ENCODE measurements at places on chromosomes 1 and 21.

DNA sequence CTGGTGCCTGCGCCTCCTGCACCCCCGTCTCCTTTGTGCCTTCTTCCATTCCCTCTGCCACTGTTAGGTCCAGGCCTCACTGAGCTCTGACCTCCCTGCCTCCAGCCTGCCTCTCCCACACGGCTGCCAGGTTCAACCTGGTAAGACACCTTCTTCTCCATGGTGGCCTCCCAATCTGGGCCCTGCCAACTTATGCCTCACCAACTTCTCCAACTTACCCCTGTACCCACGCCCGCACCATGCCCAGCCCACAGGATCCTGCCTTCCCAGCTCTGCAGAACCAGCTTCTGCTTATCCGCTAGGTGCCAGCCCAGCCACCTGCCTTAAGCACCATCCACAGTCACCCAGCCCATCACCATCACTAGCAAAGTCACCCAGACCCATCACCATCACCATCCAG, 37.2 kb downstream of the PDE9A start:
- DNase-seq: no peak

DNA sequence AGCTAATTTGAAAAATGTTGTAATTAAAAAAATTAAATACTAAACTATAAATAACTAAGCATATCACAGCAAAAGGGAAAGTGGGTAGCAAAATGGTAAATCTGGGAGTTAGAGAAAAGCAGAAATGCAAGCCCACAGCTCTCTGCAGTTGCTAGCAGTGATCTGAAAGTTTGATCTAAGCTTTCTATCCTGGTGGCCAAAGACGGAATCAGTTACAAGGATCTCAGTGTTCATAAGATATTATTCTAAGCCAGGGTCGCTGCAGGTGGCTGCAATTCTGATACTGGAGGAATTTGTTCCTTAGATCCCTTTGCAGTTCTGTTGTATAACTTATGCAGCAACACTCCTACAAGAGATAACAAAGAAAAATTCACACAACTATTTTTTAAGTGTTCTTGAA, 363.7 kb downstream of the SETD4 start:
- DNase-seq: no peak

DNA sequence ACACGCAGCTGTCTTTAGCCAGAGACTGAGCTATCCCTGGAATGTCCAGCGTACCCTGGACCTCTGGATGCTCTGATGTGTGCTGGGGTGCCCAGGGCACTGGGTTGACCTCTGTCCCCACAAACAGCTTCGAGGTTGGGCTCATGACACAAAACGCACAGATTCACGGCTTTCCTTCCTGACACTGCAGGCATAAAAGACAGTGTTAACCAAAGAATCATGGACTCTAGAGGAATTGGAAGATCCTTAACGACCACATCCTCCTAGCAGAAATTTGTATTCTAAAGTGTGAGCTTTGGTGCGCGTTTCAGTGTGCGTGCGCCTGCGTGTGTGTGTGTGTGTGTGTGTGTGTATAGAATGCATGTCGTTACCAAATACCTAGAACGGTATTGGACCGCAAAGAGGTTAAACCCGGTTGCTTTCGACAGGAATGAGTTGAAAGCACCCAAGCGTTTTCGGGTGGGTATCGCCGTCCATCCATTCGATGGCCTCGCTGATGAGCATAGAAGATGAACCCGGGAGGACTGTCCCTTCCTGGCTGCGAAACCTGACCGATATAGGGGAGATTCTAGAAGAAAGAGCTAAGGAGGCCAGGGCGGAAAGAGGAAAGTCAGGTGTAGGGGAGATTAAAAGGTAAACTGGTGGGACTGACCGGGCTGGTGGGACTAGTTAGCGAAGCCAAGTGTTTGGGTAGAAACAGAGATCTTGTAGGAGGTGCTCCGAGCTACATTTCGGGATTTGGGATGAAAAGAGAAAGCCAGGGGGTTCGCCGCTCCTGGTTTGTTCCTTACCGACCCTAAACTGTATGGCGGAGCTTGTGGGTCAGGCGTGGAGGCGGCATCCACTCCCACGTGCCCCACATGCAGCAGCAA, 6.8 kb upstream of the LHX9 start:
- DNase-seq: no peak

GRCh38 chr1:201282931-201283829, at the start of gene PKP1:
Gene PKP1 (plus strand): TSS chr1:201283506. CDS start chr1:201283703, 197 bp downstream.
- DNase-seq: no peak

DNA sequence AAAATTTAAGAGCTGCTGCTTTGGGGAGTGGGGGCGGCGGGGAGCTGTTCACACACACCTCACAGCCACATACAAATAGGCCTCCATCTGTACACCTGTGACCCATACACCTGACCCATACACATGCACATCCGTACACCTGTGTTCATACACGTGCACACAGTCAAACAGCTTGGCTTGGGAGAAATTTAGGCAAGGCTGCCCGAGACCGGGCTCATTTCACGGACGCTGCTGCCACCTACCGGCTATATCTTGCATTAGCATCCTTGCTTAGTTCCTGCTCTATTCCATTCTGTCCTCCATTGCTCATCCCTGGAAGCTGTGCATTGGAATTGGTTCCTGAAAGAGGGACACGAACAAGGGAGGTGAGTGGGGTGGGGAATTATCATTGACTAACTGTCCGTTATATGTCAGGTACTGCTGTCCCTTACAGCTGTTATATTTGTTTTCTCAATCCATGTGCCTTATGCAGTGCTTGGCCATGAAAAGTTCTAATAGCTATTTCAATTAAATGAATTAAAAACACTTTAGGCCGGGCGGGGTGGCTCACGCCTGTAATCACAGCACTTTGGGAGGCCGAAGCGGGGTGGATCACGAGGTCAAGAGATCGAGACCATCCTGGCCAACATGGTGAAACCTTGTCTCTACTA, 37.1 kb upstream of the EPB41 start:
- peak; percentile 68 for DNase-seq
